Left renal pelvis (tissue), 4 donors: ENCODE measurements at places on chromosomes 2 and 18.
A peak's percentile ranks its signal among the peaks of the same experiment; 100 is the strongest.

- peak; percentile 62 for DNase-seq
Observed at GRCh38 chr2:142989273-142990204, 112.1 kb downstream of the KYNU start.

DNA sequence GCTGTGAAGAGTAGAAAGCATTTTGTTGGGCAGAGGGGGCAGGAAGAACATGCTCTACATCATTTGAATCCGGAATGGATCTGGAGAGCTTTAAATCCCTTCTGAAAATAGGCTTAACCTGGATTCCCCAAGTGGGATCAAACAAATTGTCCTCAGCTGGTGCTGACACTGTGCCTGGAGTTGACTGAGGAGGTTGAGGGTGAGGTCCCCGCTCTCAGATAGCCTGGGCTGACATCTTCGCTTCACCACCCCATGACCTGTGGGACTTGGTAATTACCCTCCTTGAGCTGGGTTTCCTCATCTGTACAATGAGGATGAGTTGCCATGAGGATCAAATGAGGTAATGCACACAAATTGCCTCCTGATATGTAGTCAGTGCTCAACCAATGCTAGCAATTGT lies 117.8 kb upstream of the SMAD2 start:
- DNase-seq, result no peak

DNA sequence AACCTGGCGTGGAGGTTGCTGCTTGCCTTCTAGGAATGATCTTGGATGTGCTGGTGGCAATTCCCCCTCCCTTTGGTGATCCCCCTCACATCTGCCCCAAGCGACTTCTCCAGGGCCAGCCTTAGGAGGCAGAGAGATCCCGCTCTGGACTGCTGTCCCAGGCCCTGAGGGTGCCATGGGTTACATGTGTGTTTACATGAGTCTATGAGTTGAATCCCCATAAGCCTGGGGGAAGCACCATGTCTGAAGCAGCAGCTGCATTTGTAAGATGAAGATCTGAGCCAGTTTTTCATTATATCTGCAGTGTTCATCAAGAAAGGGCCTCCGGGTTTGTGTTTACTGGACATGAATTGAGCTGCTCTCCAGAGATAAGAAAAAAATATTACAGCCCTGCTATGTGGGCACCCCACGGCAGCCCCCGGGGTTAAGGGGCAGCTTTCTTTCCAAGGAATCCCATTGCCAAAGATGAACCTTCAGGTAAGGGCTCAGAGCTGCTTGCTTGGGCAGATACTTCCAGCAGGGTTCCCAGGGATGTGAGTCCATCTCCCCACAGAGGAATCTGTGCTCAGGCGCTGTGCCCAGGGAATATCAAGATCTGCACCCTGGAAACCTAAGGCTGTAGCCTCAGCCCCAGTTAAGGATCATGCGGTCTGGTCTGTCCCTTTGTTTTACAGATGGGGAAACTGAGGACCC lies 46.0 kb downstream of the MRPS5 start:
- DNase-seq, result no peak

GRCh38 chr18:2104620-2105462 lies 466.5 kb downstream of the METTL4 start:
- peak; percentile 6 for DNase-seq

DNA sequence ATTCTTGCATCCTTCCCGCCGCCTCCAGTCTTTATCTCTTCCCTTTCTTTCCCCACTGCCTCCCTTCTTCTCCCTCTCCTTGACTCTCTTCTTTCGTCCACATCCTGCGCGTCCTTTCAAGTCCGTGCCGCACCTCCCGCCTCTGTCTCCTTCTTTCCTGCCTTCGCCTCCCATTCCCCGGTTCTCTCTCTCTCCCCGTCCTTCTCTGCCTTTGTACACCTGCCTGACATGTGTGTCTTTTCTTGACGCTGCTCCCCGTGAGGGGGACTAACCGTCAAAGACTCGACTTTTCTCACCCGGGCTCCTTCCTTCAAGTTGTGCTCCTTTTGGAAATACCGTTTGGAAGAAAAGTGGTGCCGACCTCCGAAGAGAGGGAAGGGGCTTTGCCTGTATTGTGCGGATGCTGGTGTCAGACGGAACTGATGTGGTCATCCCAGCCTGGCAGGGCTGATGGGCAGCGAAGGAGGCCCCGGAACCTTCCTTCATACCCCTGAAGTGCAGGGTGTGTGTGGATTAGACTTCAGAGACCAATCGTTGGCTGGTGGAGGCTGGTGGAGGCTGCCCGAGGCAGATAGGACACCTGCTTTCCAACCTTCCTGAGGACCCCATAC lies 879 bp downstream of the TMEM178A start:
- DNase-seq, result no peak

DNA sequence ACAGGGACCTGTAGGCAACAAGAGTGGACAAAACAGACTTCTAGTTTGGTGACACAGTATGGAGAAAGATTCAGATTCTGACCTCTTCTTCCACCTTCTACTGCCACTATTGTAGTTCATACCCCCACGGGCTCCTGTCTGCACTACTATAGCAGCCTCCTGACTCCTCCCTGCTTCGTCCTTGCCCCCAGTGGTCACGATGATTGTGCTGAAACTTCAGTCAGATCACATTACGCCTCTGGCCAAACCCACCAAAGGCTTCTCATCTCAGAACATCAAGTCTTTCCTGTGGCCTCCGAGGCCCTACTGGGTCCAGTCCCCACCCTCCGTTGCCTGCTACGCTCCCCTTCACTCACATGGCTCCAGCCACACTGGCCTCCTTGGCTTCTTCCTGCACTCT lies 147.6 kb downstream of the CYP26B1 start:
- DNase-seq, result no peak

GRCh38 chr2:186543561-186544131 lies 46.2 kb upstream of the ITGAV start:
- no peak for DNase-seq

GRCh38 chr2:125643128-125643527 lies 1012.8 kb upstream of the GYPC start:
- no peak for DNase-seq

- DNase-seq, result no peak
Observed at GRCh38 chr2:96558061-96558460, 21.5 kb downstream of the ARID5A start.

GRCh38 chr18:6876641-6877041 lies 147.1 kb downstream of the ARHGAP28 start:
- no peak for DNase-seq

- DNase-seq, result no peak
Observed at GRCh38 chr18:58364876-58365528, 263.9 kb downstream of the ALPK2 start.

DNA sequence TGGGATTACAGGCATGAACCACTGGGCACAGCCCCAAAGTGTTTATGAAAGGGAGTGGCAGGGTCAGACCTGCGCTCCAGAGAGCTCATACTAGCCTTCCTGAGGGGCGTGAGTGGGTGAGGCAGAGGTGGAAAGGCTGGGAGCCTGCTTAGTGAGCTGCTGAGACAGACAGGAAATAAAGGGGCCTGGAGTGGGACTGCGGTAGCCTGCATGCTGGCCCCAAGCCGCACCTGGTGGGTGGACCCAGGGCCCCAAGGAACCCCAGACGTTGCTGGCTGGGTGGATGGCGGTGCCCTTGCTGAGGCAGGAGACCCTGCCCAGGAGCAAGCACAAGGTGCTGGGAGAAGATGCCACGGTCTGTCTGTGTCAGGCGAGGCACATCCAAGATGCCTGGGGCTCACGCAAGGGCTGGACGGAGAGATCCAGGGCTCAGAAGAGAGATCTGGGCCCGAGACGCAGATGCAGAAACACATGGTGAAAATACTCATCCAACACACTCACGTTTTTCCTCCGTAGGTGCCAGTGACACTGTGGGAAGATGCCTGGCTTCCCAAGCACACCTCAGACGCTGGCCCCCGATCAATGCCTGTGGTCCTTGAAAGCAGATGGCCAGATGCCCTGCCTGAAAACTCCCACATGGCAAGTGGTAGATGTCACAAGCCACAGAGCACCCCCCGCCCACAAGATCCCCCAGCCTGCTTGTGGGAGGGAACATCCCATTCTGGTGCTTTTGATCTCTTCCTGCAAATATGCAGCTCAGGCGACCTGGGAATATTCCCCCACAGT lies 151.1 kb downstream of the GLI2 start:
- DNase-seq, result no peak

DNA sequence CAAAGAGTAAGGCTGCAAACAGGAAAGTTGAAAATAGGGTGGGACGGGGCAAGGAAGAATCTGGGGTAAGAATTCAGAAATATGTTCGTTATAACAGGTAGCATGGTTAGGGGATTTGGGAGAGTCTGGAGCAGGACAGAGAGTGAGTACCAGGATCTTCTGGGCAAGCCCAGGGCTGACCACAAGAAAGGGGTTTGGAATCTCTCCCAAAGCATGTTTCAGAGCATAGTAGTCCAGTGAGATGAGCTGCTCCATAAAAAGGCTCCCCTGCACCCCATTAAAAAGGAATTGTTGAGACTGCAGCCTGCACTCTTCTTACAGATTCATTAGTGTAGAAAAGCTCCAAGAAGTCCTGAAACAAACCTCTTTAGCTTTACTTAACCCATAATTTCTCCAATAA lies 291.1 kb downstream of the MTX2 start:
- DNase-seq, result no peak

DNA sequence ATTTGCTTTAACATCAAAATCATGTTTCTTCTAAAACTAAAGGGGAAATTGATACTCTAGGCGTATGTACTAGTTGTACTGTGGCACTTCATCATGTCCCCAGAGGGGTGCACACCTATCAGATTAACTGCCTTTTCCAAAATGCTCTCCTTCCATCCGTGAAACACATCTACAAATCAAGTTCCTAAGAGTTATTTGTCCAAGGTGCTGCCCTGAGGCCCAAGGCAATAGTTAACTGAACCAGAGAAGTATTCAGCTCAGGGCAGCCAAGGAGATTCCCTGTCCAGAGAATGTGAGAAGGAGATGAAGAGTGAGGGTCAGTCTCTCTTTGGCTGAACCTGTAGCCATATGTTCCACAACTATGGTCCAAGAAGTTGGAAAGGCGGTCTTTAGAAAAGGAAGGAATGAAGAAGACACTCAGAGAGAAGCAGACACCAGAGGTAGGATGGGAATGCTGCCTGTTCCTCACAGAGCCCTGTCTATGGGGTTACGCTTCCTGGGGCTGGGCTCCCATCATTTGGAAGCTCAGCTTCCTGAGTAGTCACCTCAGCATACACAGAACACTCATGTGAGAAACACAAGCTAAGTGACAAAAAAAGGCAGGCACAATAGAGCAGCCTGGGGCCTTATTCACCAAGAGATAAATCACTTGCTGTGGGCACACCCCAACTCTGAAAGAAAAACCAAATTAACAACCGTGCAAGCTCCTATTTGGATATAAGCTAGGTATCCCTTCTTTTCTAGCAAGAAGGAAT lies 55.6 kb downstream of the ANKRD44 start:
- no peak for DNase-seq

GRCh38 chr2:236682651-236683422 lies 113.2 kb downstream of the ACKR3 start:
- DNase-seq, result no peak

GRCh38 chr18:22591222-22591621 lies 173.5 kb upstream of the CTAGE1 start:
- DNase-seq, result no peak

- no peak for DNase-seq
Observed at GRCh38 chr2:44135296-44135695, 33.4 kb upstream of the PPM1B start.

DNA sequence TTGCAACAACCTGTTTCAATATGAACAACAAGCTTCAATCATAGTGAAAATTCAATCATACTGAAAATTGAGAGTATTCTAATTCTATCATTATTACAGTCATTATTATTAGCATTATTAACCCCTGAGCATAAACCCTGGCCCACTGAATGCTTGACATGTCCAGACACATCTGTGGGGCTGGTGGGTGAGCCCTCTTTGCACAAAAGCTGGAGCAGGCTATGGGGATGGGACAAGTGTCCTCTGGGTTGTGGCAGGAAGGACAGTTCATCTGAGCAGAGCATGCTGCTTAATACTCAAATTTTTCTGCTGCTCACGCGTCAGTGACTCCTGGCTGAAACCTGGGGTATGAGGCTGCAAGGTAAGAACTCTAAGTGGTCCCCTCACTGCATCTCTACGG lies 451.1 kb upstream of the POU3F3 start:
- DNase-seq, result no peak

- no peak for DNase-seq
Observed at GRCh38 chr2:14684516-14684915, 52.0 kb downstream of the LRATD1 start.

DNA sequence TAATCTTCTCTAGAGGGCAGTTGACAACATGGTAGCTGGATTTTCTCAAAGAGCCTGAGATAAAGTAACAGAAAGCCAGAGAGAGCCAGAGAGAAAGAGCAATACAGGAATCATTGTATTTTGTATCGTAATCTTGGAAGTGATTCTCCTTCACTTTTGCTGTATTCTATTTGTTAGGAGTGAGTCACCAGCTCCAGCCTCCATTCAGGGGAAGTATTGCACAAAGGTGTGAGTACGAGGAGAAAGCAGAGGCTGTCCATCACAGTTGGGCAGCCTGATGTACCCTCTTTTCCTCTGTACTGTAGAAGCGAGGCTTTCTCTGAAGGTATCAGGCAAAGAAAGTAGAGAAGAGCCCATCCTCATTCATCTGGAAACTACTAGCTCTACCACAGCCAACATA lies 176.8 kb downstream of the KCNS3 start:
- no peak for DNase-seq

GRCh38 chr2:221097568-221097915 lies 474.6 kb downstream of the EPHA4 start:
- no peak for DNase-seq

DNA sequence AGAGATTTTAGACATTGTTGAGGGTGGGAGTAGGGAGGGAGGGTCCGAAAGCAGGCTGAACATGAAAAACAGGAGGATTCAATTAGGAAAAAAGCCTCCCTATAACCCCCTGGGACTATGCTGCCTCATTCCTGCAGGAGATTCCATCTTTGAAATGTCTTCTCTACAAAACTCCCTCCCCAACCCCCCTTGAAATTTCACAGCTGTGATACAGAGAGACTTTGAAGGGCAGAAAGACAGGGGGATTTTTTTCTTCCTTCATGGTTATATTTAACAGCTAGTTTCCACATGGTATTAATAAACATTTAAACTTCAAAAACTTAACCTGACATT lies 57.6 kb downstream of the TRIB2 start:
- peak; percentile 57 for DNase-seq

DNA sequence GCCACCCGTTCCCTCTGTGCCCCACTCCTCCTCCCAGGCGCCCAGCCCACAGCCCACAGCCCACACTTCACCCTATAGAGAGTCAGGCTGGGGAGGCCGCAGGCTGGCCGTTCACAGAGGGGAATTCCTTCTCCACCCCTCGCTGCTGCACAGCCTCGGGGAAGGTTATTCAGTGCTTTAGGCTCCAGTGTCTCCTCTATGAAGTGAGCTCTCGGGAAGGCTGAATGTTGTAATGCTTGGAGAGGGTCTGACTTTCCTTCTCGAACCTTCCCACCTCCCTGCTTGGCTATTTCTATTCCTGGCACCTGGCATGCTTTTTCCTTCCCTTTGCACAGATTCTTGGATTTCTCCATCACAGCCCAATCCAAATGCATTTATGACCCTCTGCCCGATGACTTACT lies 62.5 kb upstream of the SMAD7 start:
- no peak for DNase-seq

- DNase-seq, result no peak
Observed at GRCh38 chr2:23697256-23698075, 229.5 kb downstream of the ATAD2B start.
